ENCODE measurements at places on chromosomes 4 and X.

GRCh38 chr4:73486497-73486896, 5.0 kb downstream of the AFM start:
- no peak for DNase-seq

- no peak for DNase-seq
Measured at GRCh38 chr4:1299301-1299860, 9.7 kb downstream of the MAEA start.

- DNase-seq: no peak
Measured at GRCh38 chrX:153832728-153833127, 2.4 kb upstream of the PDZD4 start.

DNA sequence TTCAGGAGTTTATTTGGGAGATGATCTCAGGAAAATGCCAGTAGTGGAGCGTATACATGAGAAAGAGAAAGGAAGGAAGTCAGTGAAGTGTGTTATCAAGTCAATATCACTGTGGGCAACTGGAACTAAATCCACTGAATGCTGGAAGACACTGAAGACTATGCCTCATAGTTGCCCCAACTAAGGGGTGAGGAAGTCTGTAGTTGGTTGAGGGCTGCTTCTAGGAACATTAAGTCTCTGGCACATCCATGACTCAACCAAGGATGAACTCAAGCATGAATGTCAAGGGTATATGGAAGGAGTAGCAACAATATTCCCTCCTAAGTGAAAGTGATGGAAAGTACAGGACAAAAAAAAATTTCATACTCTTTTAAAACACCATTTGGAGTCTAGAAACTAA, 167.9 kb downstream of the MAGEB17 start:
- DNase-seq: no peak

DNA sequence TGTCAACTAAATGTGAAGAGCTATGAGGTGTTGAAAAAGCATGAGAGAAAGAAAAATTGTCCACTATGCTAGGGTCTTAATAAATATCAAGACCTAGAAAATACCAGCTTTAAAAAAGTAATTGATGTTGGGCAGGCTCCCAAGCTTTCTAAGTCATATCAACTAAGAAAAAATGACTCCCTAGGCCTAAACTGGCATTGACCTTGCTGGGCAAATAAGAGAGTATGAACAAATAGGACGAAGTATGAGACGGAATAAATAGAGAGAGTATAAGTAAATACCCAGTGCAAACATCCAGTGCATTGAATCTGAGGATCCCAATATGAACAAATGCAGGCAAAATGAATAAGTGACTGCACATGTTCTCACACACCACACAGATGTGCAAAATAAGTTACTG, 3.2 kb downstream of the KDR start:
- no peak for DNase-seq

DNA sequence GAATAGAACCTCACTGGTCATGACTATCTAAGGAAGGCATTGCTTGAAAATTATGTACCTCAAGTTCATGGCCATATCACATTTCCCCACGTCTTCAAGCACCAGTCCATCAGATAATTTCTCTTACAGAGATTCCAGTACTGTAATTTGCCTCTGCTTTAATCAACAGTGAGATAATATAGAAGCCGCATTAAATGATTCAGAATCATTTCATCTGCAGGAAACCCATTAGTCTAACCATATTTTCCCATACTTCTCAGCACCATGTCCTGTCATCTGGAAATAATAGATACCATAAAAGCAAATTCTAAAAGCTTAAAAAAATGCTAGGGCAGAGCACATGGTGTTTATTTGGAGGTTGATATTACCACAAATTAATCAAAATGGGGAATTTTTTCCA, 310.3 kb upstream of the SLIT2 start:
- DNase-seq: no peak
